Astrocyte of the cerebellum (primary cell): ENCODE measurements at places on chromosomes 12 and 14.

GRCh38 chr12:2112401-2112800 lies 59.6 kb downstream of the CACNA1C start:
- DNase-seq, result no peak

GRCh38 chr12:63495974-63496373 lies 172.3 kb downstream of the DPY19L2 start:
- no peak for DNase-seq

DNA sequence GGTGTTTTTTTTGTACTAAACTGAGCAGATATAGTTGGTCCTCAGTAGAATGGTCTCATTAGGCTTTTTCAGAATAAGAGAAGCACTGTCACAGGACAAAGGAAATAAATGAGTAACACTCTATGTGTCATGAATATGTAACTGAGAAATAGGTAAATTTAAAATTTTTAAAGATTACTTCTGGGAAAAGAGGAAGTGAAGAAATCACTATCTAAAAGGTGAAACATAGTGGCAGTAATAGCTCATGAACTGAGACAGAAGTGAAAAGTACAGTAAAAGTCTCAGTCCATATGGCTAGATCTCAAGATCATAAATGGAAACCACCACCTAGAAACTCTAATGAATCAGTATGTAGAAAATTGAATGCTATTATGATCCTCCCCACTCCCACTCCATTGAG lies 89.3 kb upstream of the TTC7B start:
- no peak for DNase-seq

DNA sequence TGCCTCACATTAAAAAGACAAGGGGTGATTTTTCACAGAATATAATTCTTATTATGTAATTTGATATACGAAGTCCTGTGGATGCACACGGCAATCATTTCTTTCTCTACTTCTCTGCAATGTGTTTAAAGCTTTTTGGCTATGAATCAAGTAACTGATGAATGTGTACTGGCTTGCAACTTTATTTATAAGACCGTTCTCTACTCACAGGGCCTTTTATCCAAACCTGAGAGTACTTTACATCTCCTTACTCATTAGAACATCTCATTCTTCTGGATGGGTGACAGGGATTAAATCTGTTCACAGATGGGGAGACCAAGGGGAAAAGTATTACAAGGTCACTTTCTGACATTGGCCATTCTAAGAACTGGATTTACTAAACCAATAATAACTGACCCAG lies 215.8 kb upstream of the DIO2 start:
- DNase-seq, result peak; percentile 2

DNA sequence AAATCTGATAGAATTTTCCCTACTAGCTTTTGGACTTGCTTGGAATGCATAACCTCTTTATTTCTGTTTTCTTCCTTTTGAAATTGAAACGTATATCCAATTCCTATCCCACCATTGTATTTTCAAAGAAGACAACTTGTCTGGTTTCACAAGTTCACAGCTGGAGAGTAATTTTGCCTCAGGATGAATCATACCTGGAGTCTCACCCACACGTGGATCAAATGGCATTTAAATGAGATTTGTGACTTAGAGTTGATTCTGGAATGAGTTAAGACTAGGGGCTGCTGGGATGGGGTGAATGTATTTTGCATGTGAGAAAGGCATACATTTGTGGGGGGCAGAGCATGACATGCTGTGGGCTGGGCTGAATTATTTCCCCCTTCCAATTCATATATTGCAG lies 516.5 kb upstream of the MGAT4C start:
- DNase-seq, result peak; percentile 47

DNA sequence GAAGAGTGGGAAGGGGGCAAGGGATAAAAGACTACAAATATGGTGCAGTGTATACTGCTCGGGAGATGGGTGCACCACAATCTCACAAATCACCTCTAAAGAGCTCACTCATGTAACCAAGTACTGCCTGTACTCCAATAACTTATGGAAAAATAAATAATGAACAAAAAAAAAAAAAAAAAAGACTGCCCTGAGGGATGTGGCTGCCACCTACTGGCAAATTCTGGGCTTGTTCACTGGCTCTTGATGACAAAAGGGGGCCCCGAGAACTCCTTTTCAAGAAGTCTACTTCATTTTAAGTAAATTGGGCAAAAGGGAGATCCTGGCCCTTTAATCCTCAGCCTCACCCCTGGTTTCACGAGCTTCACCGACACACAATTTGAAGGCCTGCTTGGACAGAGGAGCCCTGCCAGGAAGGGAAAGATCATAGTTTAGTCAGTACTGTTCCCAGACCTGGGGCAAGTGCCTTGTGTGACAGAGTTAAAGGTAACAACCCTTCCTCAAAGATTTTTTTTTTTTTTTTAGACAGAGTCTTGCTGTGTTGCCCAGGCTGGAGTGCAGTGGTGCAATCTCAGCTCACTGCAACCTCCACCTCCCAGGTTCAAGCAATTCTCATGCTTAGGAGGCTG lies 26.1 kb upstream of the STAC3 start:
- no peak for DNase-seq

DNA sequence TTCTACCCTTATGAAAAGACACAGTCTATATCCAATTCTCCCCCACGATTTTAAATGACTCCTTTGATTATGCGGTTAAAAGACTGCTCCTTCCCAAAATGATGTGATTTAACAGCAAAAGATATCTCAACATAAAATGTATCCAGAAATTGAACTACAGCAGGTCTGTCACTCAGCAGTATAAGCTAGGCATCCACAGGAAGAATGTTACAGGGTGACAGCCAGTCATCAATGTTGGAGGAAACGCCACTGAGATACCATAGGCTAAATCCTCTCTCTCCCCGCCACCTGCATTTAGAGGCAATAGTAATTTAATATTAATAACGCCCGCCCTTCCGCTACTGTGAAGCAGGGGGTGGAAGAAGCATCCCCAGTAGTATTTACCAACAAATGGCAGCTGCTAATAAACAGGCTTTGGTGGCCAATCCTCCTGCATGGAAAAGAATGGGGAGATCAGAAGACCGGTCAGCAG lies 613 bp downstream of the RECQL start:
- DNase-seq, result no peak

DNA sequence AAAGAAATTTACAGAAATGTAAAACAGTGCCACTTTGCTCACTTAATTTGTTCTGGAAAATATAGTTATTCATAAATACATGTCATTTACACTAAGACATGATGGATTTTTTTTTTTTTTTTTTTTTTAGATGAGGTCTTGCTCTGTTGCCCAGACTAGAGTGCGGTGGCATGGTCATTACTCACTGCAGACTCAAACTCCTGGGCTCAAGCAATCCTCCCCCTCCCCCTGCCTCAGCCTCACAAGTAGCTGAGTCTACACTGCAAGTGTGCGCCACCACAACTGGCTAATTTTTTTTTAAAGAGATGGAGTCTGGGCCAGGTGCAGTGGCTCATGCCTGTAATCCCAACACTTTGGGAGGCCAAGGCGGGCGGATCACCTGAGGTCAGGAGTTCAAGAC lies 101.2 kb downstream of the PPP2R5C start:
- no peak for DNase-seq

- DNase-seq, result no peak
Observed at GRCh38 chr12:31386364-31386777, 60.4 kb upstream of the SINHCAF start.

DNA sequence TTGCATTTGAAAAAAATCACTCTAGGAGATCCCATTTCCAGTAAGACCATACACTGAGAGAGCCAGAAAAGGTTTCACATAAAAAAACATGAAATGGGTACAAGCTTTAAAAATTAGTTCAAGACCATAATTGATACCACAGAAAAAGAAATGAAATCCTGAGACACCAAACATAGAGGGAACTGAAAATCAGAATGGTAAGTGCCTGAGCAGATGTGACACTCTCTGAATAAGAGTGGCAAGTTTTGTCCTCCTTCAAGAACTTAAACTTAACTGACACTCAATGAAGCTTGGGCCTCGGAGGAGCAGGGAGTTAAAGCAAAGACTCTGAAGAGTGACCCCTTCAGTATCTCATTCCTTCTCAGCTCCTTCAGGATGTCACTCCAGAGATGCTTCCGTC lies 23.2 kb upstream of the PTGDR start:
- no peak for DNase-seq

DNA sequence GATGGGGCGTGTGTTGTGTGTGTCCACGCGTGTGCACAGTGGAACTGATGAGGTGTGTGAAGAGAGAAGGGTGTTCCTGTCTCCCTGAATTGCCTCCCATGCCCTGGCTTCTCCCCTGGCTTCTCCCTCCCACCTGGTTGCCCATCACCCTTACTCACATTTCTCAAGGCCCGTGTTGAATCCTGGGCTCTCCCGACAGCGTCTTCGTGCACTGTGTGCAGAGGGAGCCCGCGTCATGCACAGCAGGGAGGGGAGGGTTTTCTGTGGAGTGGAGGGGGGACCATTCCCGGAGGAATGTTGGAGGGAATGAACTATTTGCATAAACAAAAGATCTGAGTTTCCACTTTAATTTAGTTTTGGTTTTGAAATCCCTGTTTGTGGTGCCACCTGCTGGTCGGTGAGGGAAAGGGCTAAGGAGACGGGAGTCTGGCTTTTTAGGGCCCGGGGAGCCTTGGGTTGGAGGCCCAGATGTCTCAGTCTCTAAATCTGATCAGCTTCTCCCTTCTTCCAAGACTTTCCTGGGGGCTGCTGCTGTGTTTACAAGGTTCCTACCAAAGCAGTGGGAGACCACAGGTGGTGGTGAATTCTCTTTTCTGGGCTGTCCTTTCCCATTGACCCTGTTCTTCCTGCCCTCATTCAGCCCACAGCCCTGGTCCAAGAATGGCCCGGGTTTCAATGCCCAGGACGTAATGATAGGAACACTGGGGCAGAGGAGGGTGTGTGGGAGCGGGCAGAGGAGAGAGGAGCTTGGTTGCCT lies at the start of gene C1R:
TSS of gene C1R (minus strand) at position 217 of the 757 bp plus-strand sequence. CDS start at position 160, 57 bp downstream.
- peak; percentile 69 for DNase-seq

DNA sequence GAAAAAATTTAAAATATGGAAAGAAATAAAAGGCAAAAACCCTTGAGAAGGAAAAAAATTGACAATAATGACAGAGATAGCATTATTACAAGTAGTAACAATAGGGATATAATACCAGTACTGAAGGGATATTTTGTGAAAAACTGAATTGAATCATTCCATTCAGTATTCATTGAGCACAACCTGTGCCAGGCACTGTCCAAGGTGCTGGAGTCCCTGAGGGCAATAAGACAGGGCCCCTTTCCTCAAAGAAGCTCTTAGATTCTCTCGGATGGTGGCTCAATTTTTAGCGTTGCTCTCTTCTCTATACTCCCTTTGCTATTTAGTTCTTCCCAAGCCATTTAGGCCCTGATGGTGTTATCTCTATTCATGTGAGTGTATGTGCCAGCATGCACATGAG lies 34.3 kb upstream of the GAS2L3 start:
- peak; percentile 45 for DNase-seq

DNA sequence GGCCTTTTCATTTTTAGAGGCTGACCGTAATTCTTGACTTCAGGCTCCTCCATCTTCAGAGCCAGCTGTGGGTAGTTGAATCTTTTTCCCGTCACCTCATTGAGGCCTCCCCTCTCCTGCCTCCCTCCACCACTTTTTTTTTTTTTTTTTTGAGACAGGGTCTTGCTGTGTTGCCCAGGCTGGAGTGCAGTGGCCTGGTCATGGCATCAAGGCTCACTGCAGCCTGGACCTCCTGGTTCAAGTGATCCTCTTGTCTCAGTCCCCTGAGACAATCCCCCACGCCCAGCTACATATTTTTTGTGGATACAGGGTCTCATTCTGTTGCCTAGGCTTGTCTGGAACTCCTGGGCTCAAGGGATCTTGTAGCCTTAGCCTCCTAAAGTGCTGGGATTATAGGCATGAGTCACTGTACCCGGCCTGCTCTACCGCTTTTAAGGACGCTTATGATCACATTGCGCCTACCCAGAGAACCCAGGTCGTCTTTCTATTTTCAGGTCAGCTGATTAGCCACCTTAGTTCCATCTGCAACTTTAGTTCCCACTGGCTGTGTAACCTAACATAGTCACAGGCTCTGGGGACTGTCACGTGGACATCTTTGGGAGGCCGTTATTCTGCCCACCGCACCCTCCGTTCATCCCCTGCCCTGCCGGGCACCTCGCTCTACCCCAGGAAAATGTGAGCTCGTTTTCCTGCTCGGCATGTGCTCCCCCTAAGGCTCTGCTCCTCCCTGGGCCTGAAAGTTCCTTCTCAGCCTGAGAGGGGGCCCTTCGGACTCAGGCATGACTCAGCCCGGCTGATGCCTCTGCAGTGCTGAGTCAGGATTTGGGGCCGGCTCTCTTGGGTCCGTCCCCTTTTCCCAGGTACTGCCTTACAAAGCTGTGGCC lies 13.4 kb downstream of the TNFAIP2 start:
- no peak for DNase-seq

- no peak for DNase-seq
Observed at GRCh38 chr14:33800735-33801163, 150.1 kb downstream of the EGLN3 start.

- DNase-seq, result no peak
Observed at GRCh38 chr14:54857830-54858269, 44.8 kb downstream of the GCH1 start.

GRCh38 chr12:131599190-131600159 lies 111.4 kb upstream of the SFSWAP start:
- DNase-seq, result no peak

DNA sequence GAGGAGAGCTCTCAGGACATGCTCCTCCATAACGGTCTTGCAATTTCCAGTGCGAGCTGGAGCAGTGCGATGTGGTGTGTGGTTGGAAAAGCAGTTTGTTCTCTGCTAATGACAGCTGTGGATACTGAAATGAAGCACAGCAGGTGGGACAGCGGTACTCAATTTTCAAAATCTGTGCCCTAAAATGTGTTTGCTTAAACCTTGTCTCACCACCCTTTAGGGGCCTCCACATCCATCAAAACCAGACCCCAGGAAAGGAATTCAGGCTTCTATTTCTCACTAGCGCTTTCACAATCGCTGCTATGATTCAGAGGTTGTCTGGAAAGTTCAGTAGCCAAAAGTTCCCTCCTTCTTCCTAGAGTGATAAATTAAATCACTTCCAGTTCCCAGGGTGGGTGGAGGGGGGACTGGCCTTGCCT lies 440.8 kb downstream of the EGLN3 start:
- peak; percentile 82 for DNase-seq

DNA sequence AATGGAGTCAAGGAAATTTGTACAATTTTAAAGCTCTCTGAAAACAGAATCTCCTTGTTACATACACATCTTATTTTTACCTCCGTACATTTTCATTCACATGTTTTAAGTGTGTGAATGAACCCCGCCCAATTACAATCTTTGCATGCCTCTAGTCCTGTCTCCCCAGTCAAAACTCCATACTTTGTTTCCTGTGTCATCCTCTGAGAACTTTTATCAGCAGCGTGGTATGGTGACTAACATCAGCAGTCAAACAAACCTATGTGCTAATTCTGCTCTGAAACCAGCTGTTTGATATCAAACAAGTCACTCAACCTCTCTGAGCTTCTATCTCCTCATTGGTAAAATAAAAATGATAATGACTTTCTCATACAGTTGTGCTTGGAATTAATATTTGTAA lies 15.8 kb upstream of the ERGIC2 start:
- DNase-seq, result no peak

- no peak for DNase-seq
Observed at GRCh38 chr12:119204131-119204530, 25.4 kb downstream of the HSPB8 start.
